Fibroblast of skin of scalp (primary cell): ENCODE measurements at places on chromosomes 2 and 18.

- DNase-seq, result no peak
Measured at GRCh38 chr2:54594048-54594447, 129.4 kb upstream of the EML6 start.

GRCh38 chr2:199756211-199756610, 94.8 kb downstream of the FTCDNL1 start:
- DNase-seq, result no peak

DNA sequence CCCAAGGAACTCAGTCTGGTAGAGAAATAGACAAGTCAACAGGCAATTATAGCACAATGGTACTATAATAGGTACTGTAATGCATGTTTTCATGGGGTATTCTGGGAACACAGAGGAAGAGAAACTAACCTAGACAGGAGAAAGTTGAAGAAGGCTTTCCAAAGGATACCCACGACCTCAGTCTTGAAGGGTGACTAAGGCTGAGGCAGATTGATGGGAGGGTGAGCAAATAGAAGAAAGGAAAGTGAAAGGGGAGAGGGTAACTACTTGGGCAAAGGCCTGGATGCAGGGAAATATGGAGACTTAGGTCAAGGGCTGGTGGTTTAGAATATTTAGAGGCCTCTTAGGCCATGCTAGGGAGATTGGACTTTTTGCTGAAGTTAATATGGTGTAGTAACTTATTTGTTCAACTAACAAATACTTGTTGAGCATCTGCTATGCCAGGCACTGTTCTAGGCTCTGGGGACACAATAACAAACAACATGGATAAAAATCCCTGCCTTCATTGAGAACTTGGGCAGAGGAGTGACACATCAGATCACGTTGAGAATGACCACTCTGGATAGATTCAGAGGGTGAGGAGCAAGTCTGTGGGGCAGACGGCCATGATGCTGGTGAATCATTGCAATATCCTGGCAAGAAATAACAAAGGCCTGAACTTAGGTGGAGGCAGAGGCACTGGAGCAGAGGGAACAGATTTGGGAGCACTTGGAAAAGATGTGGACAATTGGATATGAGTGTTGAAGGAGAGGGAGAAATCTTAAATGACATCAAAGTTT, 56.4 kb downstream of the PLB1 start:
- peak; percentile 10 for DNase-seq

DNA sequence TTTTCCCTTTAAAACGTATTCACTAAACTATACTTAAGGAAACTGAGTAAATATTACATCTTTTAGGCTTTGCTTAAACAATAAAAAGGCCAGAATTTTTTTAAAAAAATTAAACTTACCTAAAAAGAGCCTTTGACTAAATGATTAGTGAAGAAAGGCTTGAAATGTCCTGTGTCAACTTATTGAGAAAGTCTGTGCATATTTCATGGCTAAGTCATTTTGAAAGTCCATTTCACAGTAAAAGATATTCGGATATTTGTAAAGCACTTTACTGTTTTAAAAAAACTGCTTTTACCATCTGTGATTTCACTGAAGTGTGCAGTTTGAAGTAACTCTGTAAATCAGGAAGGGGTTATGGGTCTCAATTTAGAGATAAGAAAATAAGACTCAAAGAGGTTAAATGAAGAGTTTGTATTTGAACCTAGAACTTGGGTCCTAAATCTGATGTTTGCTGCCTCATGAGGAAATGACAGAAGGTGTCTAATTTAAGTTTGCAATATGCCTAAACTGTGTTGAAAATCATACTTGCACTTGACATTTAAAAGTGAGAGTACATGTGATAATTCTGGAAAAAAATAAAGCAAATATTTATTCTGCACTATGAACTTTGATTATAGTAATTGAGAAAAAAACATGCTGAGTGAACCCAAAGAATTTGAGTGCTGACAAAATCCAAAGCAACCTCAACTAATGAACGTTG, 50.5 kb downstream of the RAB27B start:
- DNase-seq, result no peak

GRCh38 chr2:11705711-11706110, 35.7 kb upstream of the NTSR2 start:
- no peak for DNase-seq

DNA sequence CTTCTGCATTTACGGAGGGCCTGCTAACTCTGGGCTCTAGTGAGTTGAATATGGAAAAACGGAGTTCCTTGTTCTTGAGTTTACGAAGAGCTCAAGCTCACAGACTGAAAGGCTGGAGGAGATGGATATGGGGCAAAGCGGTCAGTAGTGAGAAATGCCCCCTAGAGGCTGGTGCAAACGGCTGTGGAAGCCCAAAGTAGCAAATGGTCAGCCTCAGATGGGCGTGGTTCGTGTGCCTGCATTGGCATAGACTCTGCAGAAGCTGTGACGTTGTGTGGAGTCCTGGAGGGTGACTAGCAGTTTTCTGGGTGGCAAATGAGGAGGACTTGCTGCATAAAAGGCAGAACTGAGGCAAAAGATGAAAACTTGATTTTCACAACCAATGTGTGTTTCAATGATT, 93.6 kb upstream of the TWIST2 start:
- DNase-seq, result no peak

- peak; percentile 59 for DNase-seq
Measured at GRCh38 chr2:200306931-200307723, 634 bp downstream of the SPATS2L start.

DNA sequence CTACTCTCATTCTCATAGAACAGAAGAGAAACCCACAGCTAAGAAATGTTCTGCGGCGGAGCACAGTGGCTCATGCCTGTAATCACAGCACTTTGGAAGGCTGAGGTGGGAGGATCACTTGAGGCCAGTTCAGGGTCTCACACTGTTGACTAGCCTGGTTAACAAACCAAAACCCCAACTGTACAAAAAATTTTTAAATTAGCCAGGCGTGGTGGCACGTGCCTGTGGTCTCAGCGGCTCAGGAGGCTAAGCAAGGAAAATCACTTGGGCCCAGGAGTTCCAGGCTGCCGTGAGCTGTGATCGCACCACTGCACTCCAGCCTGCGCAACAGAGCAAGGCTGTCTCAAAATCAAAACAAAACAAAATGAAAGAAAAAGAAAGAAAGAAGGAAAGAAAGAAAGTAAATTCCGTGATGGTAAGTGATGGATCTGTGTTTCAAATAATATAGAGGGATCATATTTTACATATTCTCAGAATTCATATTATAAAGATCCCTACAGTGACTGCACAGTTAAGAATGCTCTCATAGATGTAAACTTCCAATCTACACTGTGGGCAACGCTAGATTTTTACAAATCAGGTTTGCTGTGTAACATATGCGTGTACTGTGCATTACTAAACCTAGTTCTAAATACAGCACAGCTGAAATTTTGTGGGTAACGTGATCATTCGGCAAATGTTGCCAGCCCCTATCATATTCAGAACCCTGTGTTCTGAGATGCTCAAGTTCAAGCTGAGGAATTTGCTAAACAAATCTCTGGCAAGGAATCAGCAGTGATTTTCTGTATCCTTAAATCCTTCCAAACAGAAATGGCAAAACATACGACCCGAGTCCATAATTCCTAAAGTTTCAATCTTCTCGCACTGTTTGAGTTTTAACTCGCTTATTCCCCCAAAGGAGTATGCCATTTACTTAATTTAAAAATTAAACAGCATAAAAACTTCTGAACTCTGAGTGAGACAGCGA, 1.2 kb upstream of the RAB12 start:
- DNase-seq, result no peak

DNA sequence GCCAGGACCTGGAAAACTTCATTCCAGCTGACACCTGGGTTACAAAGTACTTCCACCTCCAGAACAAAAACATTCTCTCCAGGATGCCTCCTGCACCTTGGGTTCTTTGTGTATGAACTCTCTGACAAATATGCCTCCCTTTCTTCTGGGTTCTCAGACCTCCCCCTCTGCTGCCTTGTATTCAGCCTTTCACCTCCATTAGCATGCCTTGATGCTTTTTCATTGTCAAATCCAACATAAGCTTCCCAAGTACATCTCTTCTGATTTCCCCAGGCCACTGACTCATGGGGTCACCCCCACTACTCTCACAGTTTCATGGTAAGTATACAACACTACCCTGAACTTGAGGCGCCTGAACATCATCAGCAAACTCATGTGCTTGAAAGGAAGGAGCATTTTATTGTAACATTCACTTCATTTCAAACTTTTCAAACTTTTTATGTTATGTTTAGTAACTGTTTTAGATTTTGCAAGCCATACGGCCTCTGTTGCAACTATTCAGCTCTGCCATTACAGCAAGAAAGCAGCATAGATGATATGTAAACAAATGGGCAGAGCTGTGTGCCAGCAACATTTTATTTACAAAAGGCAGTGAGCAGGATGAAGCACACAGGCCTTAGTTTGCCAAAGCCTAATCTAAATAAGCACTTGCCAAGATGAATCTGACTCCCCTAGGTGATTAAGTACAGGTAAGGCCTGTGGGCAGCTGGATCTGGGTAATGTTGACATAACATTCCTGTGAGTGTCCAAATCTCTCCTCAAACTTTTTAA, 32.5 kb upstream of the MRPS9 start:
- DNase-seq, result no peak

DNA sequence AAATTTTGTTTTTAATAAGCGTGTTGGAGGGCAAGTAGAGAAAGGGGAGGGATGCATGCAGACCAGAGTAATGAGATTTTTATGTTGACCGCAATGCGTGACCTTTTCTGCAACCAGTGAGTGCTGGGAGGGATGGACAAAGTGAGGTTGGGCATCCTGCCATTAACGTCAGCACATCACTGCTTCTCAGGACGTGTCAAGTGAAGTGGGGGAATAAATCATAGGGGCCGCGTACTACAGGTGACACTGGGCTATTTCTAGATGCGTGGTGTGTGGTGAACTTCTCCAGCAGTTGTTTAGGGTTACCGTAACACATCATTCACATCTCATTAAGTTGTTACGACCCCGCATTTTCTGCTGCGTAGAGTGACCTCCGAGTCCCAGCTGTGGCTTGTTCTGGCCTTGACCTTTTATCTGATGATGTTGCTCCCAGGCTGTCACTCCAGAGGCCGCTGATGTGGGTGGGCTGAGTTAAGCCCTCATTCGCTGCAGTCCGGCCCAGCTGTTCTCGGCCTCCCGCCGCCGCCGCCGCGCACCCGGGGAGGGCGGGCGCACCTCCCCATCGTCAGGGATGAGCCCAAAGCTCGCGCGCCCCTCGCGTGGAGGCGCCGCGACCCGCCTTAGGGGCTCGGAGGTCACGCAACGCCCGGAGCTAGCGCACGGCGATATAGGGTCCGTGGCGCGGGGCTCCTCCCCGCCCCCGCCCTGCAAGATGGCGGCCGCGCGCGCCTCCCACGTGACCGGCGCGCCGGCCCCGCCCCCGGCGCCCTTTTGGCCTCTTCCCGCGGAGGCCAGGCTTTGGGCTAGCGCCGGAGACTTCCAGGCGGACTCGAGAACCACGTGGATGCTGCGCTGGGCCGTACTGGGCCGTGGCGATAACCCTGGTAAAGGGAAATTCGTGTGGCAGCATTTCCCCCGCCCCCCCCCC, 3.5 kb downstream of the ZCCHC2 start:
- peak; percentile 70 for DNase-seq

- DNase-seq, result no peak
Measured at GRCh38 chr2:202042444-202042843, 8.8 kb downstream of the FZD7 start.

- DNase-seq, result peak; percentile 4
Measured at GRCh38 chr2:177673602-177674595, 281.3 kb downstream of the AGPS start.

DNA sequence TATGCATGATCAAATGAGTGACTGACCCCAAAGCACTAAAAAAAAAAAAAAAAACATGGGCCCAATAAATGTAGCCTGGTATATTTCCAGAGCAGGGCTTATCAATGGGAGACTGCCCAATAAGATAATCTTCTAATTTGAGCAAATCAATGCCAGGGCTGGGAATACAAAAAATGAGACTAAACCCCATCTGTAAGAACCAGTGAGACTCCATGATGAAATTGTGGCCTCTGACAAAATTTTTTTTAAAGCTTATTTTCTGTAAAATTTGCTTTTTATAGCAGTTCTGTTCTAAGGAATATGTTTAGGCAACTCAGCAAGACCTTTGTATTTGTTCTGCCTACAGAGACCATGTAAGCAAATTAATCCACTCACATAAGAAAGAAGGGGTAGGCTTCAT, 186.8 kb upstream of the CCDC150 start:
- no peak for DNase-seq

DNA sequence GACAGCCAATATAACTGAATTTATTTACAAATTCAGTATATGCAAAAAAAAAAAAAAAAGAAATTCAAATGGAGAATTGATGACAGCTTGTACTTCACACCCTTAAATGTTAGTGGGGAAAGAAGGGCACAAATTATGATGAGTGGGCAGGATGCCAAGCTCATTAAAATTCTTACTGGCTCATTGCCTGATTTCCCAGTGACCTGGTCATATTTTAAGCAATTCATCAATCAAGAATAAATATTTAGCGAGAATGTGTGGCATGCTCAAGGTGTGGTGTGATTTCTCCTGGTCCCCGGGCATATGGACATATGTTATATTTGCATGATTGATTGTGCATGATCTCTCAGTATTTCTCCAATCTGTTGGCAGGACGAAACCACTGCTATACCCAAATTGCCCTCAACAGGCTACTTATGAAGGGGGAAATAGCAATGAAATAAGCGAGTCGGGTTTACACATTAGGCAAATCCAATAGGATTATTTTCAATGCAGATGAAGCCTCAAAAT, 883.0 kb downstream of the LRRTM4 start:
- DNase-seq, result no peak

DNA sequence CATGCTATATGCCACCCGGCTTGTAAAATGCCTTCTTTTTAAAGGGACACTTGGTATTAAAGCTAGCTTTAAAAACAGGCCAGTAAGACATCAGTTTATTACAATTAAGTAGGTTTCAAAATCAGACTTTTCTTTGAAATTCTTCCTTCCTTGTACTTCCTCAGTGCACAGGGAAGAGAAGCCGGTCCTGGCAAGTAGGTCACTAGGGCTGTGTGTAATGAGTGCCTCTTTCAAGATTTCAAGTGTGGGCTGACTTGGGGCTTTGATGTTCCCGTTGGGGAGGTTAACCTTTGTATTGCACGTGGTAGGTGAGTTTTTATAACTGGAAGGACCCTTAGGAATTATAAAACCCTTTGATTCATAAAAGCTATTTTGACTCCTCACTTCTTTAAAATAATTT, 566.4 kb upstream of the ID2 start:
- DNase-seq, result no peak

DNA sequence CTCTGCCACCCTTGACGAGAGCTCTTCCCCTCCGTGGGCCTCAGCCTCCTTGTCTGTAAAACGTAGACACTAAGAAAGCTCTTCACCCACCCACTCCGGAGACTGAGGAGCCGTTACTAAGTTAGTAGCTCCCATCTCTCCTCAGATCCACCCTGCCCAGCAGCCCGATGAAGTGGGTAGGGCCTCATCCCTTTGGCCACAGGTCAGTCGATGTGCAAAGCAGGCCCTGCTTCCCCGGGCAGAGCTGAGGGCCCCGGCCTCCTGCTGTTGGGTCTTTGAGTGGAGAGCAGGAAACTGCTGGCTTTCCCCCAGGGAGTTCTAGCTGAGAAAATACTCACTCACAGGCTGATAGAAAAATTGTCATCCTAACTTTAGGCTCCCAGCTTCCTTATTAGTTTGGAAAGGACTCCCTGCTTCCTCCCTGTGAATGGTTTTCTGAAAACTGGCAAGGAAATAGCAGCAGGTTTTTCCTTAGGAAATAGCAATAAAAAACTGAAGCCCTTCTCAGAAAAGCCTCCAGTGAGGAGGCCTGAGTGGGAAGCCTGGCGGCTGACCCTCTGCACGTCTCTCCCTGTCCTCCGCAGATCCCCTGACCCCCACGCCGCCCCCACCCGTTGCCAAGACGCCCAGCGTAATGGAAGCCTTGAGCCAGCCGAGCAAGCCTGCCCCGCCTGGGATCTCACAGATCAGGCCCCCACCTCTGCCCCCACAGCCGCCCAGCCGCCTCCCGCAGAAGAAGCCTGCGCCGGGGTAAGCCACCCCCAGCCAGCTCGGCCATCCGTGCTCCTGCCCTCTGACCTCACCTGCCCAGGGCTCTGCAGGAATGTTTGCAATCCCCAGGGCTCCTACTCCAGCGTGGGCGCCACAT, 30.2 kb downstream of the ITGB1BP1 start:
- DNase-seq, result peak; percentile 79
